Neuronal stem cell (in vitro differentiated cells): ENCODE measurements at places on chromosomes 5 and 9.

DNA sequence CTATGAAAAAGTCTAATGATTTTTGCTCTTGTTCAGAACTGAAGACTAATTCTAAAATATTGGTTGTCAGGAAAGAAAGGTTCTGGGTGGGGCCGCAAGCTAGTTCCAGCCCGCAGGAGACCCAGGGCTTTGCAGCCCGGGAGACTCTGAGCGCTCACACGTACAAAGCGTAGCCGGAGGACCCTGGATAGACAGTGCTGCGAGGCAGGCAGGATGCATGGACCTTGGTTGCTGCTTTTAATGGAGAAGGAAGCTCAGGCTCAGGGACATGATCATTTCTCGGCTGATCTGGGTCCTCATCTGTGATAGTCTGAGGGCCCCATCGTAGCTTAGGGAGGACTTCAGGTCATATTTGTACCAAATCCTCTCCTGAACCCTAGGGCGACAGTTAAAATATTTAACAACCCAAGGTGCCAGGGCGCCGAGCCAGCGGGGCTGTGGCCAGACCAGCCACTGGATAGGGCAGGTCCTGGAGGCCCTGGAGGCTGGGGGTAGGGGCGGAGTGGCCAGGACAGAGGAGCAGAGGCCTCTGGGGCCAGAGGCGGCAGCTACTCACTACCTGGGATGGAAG lies 70.1 kb upstream of the UNC5A start:
- no peak for DNase-seq
- H3K4me3 ChIP-seq: no peak overlapping the region
- H3K27me3 ChIP-seq: no peaks in the 10 kb centered on the region
- peaks cover 17% of the 10 kb centered on the region for H3K4me1 ChIP-seq

DNA sequence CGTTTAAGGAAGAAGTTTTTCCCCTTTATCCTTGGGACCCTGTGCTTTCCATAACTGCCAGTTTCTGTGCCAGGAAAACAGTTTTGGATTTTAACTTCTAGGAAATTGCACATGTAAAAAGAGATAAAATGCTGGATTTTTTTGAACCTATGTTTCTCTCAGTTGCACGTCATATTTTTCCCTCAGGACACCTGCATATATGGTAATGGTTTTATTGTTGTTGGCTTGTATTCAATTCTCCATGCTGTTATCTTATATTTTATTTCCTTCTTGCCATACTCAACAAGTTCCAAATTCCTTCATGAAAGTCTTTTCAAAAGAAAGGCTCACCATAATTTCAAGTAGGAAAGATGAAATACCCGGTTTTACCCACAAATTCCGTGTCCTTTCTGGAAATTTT lies 7.9 kb upstream of the ADAMTSL1 start:
- H3K4me1 ChIP-seq: no peaks in the 10 kb centered on the region
- peaks cover 3% of the 10 kb centered on the region for H3K27me3 ChIP-seq
- no peak overlapping the region for H3K27ac ChIP-seq
- H3K4me3 ChIP-seq: no peak overlapping the region
- H3K36me3 ChIP-seq: no peaks in the 10 kb centered on the region

- no peaks in the 10 kb centered on the region for H3K36me3 ChIP-seq
- H3K27me3 ChIP-seq: no peaks in the 10 kb centered on the region
- no peak overlapping the region for H3K27ac ChIP-seq
- no peak for DNase-seq
These were observed 247.5 kb upstream of the DAPK1 start for GRCh38 chr9:87250205-87250604.

GRCh38 chr5:111511174-111511830 lies 1.0 kb downstream of the STARD4 start:
- peaks cover 2% of the 10 kb centered on the region for H3K4me1 ChIP-seq
- DNase-seq: no peak
- H3K27ac ChIP-seq: peak overlapping the region; percentile 99
- no peaks in the 10 kb centered on the region for H3K27me3 ChIP-seq
- H3K4me3 ChIP-seq: peak overlapping the region; percentile 91

- DNase-seq: no peak
- H3K27ac ChIP-seq: no peak overlapping the region
- no peaks in the 10 kb centered on the region for H3K27me3 ChIP-seq
- peaks cover 6% of the 10 kb centered on the region for H3K4me1 ChIP-seq
These were observed 164.7 kb downstream of the YTHDC2 start for GRCh38 chr5:113678202-113678601.

GRCh38 chr9:23423999-23424398 lies 402.0 kb downstream of the ELAVL2 start:
- no peaks in the 10 kb centered on the region for H3K27me3 ChIP-seq
- H3K4me1 ChIP-seq: no peaks in the 10 kb centered on the region
- no peak overlapping the region for H3K27ac ChIP-seq
- no peak for DNase-seq

DNA sequence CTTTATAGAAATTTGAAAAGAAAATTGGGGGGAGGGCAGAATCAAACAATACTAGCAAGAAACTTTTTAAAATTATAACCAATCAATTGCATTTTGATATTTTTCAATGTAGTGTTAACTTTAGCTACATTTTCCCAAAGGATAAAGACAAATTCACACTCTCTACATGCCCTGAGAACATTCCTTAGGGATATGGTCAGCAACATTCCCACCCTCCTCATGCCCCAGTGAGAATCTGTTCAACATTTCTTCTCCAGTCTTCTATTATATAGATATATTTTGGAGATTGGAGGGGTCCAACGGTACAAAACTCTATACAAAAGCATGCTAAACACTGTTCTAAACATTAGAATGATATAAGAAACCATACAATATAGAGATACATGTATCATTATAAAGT lies 11.6 kb upstream of the PRR16 start:
- H3K4me1 ChIP-seq: peaks cover 4% of the 10 kb centered on the region
- DNase-seq: no peak
- H3K36me3 ChIP-seq: no peaks in the 10 kb centered on the region

DNA sequence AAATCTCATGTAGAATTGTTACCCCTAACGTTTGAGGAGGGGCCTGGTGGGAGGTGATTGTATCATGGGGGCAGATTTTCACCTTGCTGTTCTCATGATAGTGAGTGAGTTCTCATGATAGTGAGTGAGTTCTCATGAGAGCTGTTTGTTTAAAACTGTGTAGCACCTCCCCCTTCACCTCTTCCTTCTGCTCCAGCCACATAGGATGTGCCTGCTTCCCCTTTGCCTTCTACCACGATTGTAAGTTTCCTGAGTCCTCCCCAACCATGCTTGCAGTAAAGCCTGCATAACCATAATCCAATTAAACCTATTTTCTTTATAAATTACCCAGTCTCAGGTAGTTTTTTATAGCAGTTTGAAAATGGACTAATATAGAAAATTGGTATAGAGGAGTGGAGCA lies 1783.7 kb upstream of the CDH9 start:
- DNase-seq: no peak
- no peak overlapping the region for H3K27ac ChIP-seq
- no peaks in the 10 kb centered on the region for H3K4me1 ChIP-seq
- H3K36me3 ChIP-seq: no peaks in the 10 kb centered on the region
- no peaks in the 10 kb centered on the region for H3K27me3 ChIP-seq

- peaks cover 1% of the 10 kb centered on the region for H3K4me1 ChIP-seq
- no peaks in the 10 kb centered on the region for H3K27me3 ChIP-seq
- DNase-seq: no peak
These were observed 71.8 kb downstream of the FRMD3 start for GRCh38 chr9:83466351-83466750.

GRCh38 chr5:96856371-96856770 lies 19.9 kb upstream of the ERAP2 start:
- no peak overlapping the region for H3K27ac ChIP-seq
- H3K36me3 ChIP-seq: no peaks in the 10 kb centered on the region
- no peak overlapping the region for H3K4me3 ChIP-seq
- H3K27me3 ChIP-seq: no peaks in the 10 kb centered on the region
- no peak for DNase-seq

DNA sequence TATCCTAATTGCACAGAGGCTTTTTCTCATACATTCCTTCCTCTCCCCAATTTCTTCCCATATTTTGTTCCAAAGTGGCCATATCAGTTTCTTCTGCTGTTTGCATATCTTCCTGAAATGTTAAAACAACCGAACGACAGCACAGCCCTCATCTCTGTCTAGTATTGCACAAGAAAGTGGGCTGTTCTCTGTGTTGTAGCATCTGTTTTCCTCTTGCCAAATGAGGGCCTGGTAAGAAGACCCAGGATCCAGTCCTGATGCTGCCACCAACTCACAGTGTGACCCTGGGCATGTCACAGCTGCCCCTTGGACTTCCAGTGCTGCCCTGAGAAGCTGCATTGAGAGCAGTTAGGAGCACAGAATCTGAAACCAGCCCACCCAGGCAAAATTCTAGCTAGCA lies 4.1 kb downstream of the SLC31A2 start:
- no peak overlapping the region for H3K4me3 ChIP-seq
- no peak for DNase-seq
- H3K27me3 ChIP-seq: no peaks in the 10 kb centered on the region
- H3K4me1 ChIP-seq: no peaks in the 10 kb centered on the region

- DNase-seq: no peak
- no peak overlapping the region for H3K4me3 ChIP-seq
- H3K27me3 ChIP-seq: no peaks in the 10 kb centered on the region
- H3K27ac ChIP-seq: no peak overlapping the region
These were observed 23.8 kb upstream of the SPTAN1 start for GRCh38 chr9:128528445-128529160.

- DNase-seq: no peak
- no peak overlapping the region for H3K27ac ChIP-seq
- no peaks in the 10 kb centered on the region for H3K27me3 ChIP-seq
- no peak overlapping the region for H3K4me3 ChIP-seq
- H3K4me1 ChIP-seq: no peaks in the 10 kb centered on the region
These were observed 59.1 kb downstream of the BARX1 start for GRCh38 chr9:93896093-93896492.

DNA sequence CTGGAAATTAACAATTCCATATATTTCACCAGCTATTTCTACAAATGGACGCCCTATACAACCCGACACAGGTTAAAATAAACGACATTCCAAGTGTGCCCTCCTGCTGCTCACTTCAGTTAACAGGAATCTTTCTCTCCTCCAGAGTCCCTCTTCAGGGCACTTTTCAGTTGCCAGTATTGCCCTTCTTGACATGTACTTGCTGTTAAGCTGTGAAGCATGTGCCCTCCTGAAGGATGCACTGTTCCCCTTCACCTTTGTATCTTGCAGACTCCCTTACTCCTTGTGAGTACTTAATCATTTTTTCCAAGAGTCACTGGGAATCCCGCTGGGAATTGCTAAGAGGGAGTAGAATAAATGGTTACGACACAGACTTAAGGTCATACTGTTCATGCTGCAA lies 364.1 kb downstream of the CTNND2 start:
- no peaks in the 10 kb centered on the region for H3K27me3 ChIP-seq
- no peak overlapping the region for H3K27ac ChIP-seq
- DNase-seq: no peak

GRCh38 chr5:9056046-9056445 lies 489.8 kb downstream of the SEMA5A start:
- H3K27me3 ChIP-seq: no peaks in the 10 kb centered on the region
- H3K4me1 ChIP-seq: no peaks in the 10 kb centered on the region

DNA sequence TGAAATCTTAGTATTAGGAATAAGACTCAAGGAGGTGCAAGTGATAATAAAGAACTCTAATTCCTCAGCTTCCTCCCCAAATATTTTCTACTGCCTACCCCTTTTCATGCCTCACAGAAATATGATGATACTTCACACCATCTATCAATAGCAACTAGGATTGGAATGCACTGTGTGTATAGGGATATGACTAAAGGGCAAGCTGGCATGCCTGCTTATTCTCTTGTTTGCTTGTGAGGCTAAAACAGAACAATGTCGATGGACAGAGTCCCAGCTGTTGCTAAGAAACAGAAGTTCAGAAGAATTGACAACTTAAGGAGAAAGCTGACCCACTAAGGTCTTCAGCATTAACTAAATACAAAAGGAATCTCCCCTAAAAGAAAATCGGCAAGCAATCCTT lies 9.7 kb upstream of the CHD1 start:
- H3K4me1 ChIP-seq: peaks cover 12% of the 10 kb centered on the region
- no peak overlapping the region for H3K4me3 ChIP-seq
- DNase-seq: peak; percentile 48
- no peaks in the 10 kb centered on the region for H3K36me3 ChIP-seq

DNA sequence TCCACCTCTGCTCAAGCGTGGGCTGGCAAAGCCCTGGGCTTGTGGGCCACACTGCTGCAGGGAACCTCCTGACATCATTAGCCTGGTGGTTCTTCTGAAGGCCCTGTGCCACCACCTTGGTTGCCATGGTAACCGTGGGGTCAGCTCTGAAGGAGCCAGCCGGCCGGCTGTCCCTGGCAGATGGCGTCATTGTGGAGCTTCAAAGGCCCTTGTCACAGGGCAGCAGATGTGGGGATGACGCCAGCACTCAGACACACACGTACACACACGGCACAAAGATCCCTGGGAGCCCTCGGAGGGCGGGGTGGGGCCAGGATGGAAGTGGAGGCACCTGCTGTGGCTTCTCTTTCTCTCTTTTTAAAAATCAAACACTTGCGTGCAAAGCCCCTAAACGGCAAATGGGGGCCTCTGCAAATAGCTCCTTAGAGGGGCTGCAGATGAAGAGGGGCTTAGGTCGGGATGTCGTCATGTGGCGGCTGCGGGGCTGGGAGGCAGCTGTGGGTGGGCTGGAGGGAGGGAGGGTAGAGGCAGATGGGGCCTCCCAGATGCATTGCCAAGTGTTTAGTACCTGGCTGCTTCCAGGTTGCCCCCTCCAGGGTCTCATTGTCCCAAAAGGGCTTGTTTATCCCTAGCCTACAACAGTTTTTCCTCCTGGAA lies 19.5 kb upstream of the RPL26L1 start:
- no peaks in the 10 kb centered on the region for H3K27me3 ChIP-seq
- no peak overlapping the region for H3K27ac ChIP-seq
- H3K4me1 ChIP-seq: peaks cover 8% of the 10 kb centered on the region
- DNase-seq: no peak
- H3K4me3 ChIP-seq: no peak overlapping the region

DNA sequence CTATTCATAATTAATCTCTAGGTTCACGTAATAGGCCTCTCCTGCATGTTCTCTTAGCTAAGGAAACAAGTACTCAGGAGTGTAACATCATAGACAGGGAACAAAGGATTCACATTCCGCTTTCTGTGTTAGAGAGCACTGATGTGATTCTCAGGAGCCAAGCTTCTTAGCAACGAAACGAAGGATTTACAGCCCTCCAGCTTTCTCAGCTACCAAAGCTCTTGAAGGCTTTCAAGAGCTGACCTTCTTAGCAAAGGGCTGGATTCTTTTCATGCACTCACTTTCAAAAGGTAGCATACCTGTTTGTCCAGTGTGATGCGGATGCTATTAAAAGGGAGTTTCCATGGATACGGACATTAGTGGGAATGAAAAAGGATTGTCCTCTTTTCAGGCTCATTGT lies 107.4 kb downstream of the TUSC1 start:
- peak; percentile 29 for DNase-seq
- H3K27me3 ChIP-seq: no peaks in the 10 kb centered on the region
- no peak overlapping the region for H3K27ac ChIP-seq
- H3K4me3 ChIP-seq: no peak overlapping the region
- no peaks in the 10 kb centered on the region for H3K4me1 ChIP-seq

GRCh38 chr5:126715765-126716164 lies 61.2 kb upstream of the LMNB1 start:
- no peak for DNase-seq
- no peaks in the 10 kb centered on the region for H3K36me3 ChIP-seq
- H3K4me3 ChIP-seq: no peak overlapping the region
- H3K27me3 ChIP-seq: no peaks in the 10 kb centered on the region
- no peaks in the 10 kb centered on the region for H3K4me1 ChIP-seq
- H3K27ac ChIP-seq: no peak overlapping the region
